Cerebellar nuclear complex (tissue), 1 donor: ENCODE measurements at places on chromosomes 1 and 21.

- no peak for DNase-seq
These were observed 2.7 kb upstream of the NHLH1 start for GRCh38 chr1:160363951-160364735.

DNA sequence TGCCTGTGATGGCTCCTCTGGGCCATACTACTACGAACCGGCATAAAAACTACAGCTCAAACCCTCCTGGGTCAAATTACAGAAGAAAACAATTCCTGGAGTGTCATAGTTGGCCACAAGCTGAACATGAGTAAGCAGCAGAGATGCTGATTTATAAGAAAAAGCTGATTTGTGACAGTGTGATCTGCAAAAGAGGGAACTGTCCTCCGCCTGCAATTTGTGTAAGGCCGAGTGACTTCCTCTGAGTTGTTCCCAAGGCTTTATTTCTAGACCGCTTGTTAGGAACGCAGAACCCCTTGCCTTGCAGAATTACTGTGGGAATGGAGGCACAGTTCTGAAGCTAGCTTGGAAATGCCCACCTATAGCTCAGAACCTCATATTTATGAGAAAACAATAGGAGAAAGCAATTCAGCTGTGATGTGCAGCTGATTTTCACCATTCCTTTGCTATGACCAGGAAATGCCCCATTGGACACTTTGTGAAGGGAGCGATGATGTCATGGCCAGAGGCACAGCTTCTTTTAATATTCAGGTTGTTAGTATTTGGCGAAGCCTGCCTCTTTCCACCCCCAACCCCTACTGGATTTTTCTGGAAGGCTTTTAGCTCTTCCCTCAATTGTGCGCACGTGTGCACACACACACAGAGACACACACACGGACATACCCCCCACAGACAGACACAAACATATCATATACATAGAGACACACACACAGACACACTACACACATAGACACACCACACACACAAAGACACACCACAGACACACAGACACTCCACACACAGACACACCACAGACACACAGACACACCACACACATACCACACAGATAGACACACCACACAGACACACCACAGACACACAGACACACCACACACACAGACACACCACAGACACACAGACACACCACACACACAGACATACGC, 47.6 kb downstream of the IER5 start:
- DNase-seq = no peak

DNA sequence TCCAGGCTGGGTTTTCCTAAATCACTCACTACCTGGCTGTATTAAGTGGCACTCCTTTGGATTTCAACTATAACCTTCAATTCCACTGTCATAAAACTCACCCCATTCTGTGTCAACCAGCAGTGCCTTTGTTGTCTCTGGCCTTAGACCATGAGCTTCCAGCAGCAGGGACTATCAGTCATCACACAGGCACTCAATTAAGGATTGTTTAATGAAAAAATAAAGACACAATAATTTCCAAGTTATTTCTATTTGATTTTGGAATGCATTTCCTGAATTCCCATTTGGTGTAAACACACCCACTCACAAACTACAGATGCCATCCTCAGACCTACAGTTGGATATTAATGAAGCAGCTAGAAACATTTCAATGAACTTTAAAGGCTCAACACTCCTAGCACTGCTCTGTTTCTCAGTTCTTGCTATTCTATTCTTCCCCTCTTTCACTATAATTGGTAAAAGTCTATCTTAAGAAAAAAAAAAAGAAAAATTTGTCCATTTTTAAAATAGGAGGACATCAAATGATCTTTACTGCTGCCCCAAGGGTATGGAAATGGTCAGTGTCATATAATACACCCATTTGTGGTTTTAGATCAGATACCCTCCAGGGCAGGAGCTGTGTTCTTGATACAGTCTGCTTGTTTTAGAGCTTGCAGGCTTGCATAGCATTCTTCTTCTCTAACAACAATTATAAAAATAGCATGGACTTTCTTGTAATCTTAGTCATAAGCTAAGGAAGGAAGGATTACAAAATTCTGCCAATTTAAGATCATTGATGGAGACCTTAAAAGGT, 156.4 kb downstream of the PTGER3 start:
- DNase-seq = no peak

GRCh38 chr1:50631161-50631560, 207.9 kb upstream of the DMRTA2 start:
- DNase-seq = no peak

DNA sequence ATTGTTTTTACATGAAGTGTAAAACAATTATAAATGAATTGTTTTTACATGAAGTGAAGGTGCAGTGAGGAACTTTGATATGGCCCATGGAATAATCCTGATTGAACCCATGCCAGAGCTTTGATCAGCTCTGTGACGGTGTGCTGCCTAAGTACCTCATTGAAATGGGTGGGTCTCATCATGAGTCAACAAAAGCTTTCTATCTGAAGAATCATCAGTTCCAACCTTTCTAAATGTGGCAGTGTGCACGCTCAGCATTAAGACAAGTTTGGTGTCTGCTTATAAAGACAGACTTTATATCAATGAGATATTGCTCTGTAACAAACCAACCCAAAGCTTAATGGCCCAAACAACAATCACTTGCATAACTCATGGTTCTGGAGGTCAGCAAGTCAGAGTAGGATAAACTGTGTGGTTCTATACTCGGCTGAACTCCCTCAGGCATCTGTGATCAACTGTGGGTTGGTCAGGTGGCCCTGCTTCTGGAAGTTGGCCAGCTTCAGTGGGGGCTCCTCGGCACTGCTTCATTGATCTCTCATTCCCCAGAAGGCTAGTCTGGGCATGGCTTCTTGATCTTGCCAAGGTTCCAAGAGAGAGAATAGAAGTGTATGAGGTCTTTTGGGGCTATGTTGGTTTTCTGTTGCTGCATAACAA, 258.0 kb downstream of the LTN1 start:
- no peak for DNase-seq

- no peak for DNase-seq
These were observed 3.8 kb upstream of the MAB21L3 start for GRCh38 chr1:116107371-116107770.

DNA sequence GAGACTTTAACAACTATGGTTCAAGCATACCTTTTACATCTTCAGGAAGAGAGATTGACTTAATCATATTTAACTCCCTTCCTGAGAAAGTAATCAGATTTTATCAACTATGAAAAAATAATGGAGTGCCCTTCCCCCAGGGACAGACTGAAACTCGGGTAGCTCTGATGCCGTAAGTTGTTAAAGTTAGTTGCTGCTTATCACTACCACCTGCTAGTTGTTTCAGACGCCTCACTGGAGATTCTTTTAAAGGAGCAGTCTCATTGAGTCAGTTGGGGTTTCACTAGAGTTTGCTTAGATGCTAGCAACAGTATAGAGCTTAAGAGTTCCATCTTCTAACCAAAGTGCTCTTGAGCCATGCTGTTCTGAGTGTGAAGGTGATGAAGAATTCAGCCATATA, 17.0 kb upstream of the TRAF5 start:
- DNase-seq = no peak

DNA sequence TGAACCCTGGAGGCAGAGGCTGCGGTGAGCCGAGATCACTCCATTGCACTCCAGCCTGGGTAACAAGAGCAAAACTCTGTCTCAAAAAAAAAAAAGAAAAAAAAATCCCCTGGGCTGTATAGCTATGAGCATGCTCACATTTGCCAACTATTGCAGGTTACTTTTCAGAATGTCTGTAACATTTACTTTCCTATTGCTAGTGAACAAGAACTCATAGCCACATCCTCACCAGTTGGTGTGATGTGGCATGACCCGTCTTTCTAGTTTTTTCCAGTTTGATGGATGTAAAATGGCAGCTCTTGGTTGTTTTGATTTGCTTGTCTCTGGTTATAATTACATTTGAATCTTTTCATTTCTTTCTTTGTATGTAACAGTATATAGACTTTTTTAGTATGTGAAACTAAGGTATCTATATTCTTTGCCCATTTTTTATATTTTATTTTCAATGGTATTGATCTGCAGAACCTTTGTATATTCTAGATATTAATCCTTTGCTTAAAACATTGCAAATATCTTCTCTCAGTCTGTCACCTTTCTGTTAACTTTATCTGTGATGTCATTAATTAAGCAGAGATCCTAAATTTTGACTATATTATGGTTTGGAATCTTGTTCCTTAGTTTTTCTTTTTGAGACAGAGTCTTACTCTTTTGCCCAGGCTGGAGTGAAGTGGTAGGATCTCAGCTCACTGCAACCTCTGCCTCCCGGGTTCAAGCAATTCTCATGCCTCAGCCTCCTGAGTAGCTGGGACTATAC, 11.6 kb downstream of the MED18 start:
- no peak for DNase-seq

DNA sequence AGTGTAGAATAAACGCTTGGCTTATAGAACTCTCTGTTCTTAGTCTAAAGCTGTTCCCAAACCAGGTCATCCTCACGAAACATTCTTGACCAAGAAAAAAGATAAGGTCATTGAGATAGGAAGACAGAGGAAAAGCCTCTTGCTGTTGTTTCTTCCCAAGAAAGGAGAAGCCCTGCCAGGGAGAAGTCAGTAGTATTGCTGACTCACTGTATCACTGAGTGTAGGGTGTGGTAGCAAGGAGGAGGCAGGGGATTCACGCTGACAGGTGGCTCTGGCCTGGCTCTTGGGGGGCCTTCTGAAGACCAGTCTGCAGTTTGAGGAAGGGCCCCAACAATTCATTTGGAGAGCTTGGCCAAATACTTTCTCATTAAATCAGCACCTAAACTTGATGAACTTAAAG, 97.8 kb downstream of the CD247 start:
- DNase-seq = no peak

- DNase-seq = no peak
These were observed 446.6 kb downstream of the PLA2G4A start for GRCh38 chr1:187275346-187275745.

DNA sequence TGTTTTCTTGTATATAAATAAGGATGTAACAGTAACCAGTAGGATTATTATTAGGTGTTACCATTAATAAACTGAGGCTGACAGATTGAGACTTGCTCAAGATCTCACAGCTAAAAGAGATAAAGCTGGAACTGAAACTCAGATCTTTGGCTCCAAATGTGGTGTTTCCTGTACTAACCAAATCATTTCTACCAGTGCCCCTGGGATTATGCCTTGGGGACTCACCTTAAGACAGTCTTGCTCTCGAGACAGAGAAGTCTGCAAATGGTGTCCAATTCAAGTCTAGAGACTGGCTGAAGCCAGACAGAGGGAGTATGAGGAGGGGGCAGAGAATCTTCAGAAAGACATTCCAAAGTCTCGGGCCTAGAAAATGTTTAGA, 593 bp upstream of the CD53 start:
- no peak for DNase-seq

DNA sequence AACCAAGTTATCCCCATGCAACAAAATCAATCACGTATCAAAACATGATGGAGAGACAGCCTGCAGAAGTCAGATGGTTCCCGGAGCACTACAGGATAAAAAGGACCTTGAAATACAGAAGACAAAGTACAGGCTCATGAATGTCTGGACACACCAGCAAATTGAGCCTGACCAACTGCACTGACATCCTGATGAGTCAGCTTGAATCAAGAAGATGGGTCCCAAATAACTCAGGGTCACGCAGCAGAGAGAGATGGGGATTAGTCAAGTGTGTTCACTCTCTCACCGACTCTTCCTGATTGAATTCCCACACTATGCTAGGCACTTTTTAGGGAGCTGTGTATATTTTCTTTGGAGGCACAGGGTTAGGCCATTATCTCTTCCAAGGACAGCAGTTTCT, 71.1 kb upstream of the DIRAS3 start:
- no peak for DNase-seq

- DNase-seq = no peak
These were observed 9.2 kb upstream of the TTC22 start for GRCh38 chr1:54810153-54810942.
